CD8-positive, alpha-beta T cell (primary cell): ENCODE measurements at places on chromosomes 1 and 21.
A peak's percentile ranks its signal among the peaks of the same experiment; 100 is the strongest.

DNA sequence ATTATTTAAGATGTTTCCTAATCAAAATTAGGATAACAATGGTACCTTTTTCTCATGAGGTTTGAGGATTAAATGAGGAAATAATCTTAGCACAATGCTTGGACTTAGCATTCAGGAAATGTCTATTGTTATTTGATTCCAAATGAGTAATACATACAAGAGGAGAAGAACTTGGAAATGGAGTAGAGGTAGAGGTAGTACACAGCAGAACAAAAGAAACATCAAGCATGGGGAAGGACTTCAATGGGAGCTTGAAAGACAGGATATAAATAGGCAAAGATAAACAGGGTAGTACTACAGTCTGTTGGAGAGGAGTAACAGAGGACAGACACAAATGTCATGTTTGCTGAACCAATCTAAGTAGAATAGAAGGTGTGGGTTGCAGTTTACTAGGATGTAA lies 59.5 kb upstream of the RGS2 start:
- no peak for DNase-seq

DNA sequence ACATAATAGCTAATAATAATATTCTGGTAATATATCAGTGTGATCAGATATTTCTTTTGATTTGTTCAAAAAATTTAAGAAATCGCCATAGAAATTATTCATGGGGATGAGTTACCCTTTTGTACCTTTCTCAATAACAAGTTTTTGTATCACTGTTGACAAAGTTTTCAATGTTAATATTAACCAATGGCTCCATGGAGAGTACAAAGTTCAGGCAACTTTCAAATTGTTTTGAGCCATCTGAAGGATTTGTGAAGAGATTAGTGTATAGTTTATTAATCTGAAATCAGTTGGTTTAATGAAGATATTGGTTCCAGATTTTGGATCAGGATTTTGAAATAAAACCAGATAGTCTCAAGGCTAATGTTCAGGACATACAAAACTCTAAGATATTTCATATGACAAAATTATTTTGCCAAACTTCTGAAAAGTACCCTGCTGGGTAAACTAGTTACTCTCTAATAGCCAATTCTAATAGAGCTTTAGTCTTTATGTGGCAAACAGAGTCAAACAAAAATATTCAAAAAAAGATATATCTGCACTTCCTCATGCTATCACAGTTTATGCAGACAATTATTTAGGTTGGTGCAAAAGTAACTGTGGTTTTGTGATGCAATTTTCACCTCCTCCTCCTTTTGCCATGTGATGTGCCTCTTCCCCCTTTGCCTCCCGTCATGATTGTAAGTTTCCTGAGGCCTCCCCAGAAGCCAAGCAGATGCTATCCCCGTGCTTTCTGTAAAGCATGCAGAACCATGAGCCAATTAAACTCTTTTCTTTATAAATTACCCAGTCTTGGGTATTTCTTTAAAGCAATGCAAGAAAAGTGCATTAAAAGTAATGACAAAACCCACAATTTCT lies 1105.0 kb downstream of the PLA2G4A start:
- no peak for DNase-seq

DNA sequence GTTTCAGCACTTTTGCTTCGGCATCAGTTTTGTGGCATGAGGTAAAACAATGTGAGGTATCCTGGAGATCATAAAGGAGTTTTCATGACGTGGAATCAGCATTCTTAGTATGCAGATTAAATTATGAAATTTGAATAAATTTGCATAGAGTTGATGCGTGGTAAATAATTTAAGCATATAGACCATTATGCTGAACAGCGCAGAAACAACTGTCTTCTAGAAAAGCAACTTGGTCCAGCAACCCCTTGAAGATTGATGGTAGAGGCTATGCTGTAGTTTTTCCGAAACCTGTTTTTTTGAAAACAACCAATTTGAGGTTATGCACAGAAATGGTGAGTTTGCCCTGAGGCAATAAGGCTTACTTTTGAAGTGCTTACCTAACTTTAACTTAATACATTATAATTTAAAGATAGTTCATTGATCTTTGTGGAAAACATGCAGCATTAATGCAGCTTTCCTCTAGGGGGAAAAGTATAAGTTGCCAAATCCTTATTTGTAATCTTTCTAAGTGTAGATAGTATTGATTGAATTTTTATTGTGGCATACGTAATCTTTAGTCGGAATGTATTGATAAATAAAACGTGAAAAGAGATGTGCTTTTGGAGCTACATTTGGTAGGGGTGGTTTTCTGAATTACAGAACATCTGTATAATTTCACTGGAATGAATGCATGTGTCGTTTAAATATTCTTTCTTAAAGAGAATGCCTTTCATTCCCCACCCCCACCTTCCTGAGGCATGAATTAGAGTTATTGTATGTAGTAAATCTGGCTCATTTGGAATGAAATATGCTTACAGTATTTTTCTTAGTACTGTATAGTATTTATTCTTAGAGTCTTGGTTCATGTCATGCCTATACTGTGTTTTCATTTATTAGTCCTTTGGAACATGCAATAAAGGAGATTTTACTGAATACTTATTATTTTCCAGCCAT lies 3.8 kb downstream of the PRDM2 start:
- no peak for DNase-seq

- no peak for DNase-seq
Observed at GRCh38 chr1:210741564-210741963, 392.4 kb downstream of the KCNH1 start.

DNA sequence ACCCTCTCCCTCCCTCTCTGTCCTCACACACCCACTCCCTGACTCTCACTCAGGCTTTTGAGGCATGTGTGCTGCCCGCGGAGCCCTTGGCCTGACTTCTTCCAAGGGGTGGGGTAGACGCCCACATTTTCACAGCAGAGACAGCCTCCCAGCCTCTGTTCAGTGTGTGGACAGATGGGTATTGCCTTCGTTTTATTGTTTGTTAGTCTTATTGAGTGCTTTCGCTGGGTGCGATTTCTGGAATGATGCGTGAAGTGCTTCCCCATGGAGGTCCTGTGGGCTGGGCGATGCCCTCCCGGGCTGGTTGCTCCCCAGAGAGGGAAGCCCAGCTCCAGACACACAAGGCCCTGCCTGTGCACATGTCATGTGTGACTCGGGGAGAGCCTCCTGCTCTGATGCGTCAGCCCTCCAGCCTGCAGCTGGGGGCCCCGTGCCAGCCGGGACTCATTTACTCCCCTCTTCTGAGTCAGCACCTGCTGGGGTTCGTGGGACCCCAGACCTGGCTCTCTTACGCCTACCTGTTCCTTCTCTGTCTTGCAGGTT lies 14.7 kb downstream of the PDXK start:
- peak; percentile 63 for DNase-seq

- no peak for DNase-seq
Observed at GRCh38 chr1:180262628-180263488, 32.8 kb downstream of the LHX4 start.

GRCh38 chr1:54542120-54542961 lies 5.7 kb upstream of the ACOT11 start:
- DNase-seq, result peak; percentile 70

- no peak for DNase-seq
Observed at GRCh38 chr1:99315305-99315704, 51.0 kb downstream of the PLPPR4 start.

DNA sequence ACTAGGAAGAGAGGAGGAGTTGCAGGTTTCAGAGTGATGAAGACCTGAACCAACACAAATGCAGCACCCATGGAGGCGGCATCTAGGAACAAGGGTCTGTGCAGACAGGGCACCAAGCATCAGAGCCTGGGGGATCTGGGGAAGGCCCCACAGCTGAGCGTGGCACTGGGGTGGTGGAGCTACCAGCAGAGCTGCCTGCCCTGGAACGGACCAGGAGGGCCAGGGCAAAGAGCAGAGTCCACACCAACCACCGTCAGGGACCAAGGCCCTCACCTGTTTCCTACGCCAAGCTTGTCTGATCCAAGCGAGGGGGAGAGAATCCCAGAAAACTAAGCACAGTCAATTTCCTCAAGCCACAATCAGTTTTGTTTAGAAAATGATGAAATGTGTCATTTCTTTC lies 79.0 kb upstream of the SYT6 start:
- no peak for DNase-seq
